Activated T-helper 2 cell treated with anti-CD3 and anti-CD28 coated beads, Interferon-gamma antibody, Interleukin-2, Interleukin-4, amounts not matched to agents 10 μg/mL and 5 μg/mL and 100 μg/mL, durations not matched to agents 14 hours and 24 hours and 36 hours (primary cell): ENCODE measurements at places on chromosomes 11 and 22.

GRCh38 chr11:17298302-17298701 lies 21.8 kb downstream of the NUCB2 start:
- DNase-seq = peak; percentile 41

GRCh38 chr11:94011478-94011877 lies 9.7 kb upstream of the HEPHL1 start:
- DNase-seq = no peak

- DNase-seq = no peak
These were observed 111.0 kb upstream of the APOA1 start for GRCh38 chr11:116948391-116948790.

DNA sequence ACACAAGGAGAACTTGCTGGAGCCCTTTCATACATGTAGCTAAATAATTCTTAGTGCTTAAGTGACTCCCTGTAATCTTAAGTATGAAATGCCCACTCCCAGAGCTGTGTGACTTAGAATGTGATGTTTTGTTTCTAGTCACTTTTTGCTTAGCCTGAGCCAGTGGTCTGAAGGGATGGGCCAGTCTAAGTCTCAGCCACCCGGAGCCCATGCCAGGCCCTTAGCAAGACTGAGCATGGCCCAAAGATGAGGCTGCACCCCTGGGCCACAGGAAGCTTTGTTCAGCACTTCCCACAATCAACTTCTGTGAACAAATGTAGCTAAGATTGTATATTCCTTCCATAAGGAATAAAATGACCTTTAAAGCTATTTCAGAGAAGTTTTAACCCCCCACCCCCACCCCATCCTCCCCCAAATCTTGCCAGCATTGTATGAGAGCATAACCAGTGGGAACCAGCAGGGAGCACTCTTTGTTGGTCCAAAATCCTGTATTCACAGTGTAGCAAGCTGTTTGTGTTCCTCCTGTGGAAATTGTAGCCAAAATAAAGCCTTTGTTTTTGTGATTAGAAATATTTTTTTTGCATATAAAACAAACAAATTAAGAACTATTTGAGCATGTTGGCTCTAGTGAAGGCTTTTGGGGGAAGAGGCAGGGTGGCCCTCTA lies 73.8 kb upstream of the GAL start:
- no peak for DNase-seq

DNA sequence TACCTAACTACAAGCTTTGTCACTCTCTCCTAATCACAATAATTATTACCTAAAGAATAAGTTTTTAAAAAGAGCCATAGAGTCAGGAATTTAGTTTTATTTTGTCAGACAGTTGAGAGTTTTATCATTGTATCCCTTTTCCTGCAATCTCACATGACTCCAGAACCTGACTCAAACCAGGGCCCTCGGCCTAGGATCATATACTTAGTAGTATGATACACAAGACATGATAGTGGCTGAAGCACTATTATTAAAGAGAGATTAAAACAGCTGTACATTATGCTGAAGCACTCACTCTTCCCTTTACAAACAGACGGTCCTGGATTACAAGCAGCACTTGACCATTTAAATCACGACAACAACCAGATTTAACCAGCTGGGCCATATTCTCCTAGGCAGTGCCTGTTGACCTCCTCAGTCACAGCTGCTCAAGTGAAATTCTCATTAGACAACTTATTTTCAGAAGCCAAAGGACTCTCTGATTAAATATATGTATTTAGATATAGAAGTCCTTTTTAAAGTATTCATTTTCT lies 44.0 kb downstream of the SOX6 start:
- no peak for DNase-seq

DNA sequence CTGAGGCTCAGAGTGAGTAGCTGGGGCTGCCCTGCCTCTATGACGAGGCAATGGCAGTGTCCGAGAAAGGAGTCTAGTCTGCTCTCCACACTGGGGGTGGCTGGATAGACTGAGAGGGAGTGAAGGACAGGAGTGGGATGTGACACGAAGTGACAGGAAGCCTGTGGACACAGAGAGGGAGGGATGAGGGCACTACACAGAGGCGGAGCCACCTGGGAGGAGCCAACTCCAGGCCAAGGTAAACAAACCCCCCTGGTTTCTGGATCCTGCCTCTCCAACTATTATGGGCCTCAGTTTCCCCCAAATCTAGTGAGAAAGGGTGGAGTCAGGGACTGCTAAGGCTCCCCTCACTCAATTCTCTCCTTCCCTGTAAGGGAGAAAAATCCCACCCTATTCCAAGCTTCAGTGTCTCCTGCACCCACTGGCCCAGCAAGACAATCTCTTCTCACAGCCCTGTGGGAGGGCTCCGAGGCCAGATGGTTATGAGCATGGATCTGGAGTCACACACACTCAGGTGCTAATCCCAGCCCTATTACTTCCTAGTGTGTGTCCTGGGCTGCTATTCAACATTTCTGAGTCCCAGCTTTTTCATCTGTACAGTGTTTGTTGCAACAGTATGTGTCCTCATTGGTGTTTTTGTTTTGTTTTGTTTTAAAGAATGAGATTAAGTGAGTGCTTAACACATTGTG lies 24.9 kb downstream of the ASPHD2 start:
- no peak for DNase-seq

DNA sequence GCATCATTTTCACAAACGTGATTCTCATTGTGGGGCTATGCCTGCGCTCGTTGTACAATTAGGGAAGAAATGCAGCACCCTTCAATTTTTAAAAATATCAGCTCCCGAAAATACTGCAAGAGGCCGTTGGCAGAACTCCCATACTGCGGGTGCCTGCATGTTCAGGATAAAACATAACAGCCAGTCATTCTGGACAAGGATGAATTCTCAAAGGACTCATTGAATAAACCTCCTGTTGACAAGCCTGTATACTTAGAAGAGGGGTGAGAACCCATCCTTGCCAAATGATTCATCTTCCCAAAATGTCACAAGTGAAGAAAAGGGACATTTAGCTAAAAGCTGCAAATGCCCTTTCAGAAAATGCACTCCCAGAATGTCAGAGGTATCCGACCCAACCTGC lies 141.9 kb downstream of the CSNK2A3 start:
- no peak for DNase-seq

GRCh38 chr22:35128637-35129036 lies 62.7 kb downstream of the ISX start:
- DNase-seq = no peak

DNA sequence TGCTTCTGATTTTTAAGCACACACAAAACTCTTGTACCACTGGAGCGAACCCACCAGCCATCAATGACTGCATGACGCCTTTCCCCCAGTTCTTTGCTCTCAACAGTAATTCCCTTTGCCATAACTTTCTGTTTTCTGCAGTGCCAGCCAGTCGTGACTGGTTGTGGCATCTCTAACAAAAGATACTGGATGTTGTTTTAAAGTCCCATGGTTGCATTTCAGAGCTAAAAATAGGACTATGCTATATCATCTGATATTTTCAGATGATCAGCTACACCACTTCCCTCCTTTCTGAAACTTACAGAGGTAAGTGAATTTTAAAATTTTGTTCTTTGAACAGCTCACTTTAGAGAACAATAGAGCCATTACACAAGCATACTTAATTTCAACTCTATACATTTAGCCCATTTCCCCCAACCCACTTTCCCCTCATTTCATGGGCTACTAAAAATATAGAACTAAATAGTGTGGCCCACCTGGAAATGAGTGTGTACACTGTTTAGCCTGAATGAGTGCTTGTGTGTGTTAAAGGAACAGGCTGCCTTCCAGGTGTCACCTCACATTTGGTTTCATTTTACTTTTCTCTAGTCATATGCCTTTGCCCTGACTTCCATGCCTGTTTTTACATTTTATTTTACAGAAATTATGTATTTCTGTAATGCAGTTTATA lies 136.9 kb upstream of the ZC3H12C start:
- no peak for DNase-seq

DNA sequence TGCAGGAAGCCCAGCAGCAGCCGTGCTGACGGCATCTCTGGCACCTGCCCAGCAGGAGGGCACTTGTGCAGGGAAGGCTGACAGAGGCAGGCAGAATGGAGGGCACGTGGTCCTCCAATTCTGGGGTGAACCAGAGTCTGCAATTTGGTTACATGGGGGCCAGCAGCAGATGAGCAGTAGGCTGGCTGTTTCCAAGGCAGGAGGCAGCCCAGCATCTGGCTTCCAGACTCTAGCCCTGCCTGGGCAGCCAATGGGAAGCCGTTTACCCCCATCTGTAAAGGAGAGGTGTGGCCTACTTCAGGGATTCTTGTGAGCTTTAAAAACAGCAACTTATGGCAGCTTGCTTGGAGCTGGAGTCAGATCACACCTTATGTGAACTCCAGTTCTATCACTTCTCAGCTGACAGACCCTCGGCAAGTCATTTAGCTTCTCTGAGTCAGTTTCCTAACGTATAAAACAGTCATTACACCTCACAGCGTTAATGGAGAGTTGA lies 27.9 kb upstream of the RASL10A start:
- no peak for DNase-seq

DNA sequence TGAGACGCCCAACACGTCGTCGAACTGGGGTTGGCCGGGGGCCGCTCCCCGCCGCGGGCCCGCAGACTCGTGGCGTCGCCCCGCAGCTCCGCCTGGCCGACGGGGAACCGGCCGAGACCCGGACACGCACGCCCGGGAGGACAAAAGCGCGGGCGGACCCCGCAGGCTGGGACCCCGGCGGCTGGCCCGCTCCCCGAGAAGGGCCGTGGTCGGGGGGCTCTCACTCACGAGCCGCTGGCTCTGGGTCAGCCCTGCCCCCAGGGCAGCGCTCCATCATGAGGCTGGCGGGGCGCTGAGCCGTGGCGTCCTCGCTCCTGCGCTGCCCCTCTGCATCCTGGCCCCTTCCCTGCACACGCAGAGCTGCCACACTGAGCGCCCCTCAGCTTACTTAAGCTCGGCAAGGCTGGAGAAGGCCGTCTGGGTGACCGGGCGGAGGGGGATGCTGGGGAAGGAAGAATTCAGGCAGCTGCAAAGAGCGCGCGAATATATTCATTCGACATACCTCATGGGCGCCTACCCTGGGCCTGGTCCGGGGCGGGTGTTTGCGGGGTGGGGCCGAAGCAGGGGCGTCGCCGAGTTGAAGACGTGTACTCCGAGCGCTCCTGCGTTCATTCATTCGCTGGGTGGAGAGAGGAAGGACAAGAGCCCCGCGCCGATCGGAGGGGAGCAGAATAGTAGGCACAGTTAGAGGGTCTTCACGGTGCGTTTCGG lies 579 bp upstream of the CYB5R2 start:
- DNase-seq = no peak

DNA sequence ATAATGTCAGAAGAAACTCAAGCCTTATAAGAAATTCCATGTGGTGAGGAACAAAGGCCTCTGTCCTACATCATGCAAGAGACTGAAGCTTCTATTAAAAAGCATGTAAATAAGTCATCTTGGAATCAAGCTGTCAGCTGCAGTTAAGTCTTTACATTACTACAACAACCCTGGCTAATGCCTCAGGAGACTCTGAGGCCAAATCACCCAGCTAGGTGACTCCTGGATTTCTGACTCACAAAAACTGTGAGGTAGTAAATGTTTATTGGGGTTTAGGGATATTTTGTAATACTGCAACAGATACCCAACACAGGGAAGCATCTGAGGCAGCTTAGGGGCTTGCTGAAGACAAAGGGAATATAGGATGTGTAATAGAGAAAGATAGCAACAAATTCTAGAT lies 89.6 kb downstream of the C11orf87 start:
- no peak for DNase-seq

GRCh38 chr11:44973632-44974401 lies 23.1 kb upstream of the TP53I11 start:
- no peak for DNase-seq

GRCh38 chr11:94281324-94281723 lies 23.1 kb upstream of the IZUMO1R start:
- DNase-seq = no peak

DNA sequence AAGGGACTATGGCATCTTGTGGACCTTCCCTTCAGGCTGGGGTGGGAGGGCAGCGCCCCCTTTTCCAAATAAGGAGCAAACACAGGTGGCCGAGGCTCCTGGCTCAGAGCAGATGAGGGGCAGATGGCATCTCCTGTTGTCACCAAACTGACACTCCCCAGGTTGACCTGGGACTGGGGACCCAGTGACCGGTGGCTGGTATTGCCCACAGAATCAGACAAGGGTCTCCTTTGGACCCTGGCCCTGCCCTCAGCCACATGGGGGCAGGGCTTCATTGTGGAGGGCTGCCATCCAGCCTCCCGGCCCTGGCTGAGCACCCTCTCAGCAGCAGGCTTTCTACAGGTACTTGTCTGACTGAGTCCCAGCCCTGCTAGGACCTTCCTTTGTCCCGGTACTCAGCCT lies 842 bp upstream of the SIGIRR start:
- DNase-seq = no peak

GRCh38 chr11:35158701-35159510 lies 19.9 kb downstream of the CD44 start:
- DNase-seq = no peak

DNA sequence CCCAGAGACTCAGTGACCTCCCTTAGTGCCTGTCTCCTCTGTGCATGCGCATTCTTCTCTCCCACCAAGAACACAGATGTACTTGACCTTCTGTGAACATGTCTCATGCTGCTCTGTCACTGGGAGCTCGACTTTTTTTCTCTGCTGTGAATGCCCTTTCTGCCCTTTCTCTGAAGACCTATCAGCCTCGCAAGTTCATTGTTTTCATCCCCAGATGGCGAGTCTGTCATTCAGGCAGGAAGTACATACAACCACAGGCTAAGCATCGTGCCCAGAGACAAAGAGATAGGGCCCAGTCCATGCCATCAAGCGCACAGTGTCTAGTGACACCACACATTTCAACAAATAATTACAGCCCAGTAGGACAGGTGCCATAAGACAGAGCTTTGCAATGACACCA lies 50.4 kb upstream of the RAB1B start:
- no peak for DNase-seq

- DNase-seq = no peak
These were observed 13.8 kb downstream of the FADS2 start for GRCh38 chr11:61841636-61842527.

DNA sequence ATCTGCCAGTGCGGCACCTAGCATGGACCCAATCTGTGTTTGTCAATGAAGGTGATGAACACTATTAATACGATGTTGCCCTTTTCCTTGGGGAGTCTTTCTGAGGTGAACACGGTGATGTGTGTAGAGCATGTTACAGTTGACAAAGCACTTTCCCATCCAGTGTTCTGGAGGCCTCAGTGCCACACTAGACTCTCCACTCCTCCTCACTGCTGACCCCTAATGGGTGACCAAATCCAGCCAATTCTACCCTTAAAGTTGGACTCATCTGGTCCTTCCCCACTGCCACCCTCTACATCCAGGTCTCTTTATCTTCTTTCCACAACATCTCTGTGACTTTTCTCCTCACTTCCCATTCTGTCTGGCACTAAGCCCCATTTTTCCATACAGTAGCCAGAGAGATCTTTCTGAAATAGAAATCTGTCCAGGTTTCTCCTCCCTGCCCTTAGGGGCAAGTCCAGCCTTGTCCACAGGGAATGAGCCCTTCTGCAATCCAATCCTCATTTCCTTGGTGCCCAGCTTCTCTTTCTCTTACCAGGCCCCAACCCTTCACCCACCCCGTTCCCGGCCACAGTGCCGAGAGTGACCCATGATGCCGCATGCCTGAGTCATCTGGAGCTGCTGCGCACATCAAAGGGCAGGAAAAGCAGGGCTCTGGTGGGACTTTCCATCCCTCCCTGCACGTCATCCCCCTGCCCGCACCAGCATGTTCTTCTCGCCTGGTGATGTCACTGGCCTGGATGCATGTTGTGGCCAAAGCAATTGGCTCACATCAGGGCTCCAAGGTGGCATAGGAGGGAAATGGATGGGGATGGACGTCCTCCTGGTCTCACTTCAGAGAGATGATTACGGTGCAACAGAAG lies 64.2 kb downstream of the RASSF10 start:
- no peak for DNase-seq

GRCh38 chr22:29300807-29301601 lies 5.4 kb upstream of the GAS2L1 start:
- no peak for DNase-seq

GRCh38 chr22:33710326-33710725 lies 209.9 kb downstream of the LARGE1 start:
- DNase-seq = no peak
